ENCODE measurements at places on chromosomes 2 and 18. TPM values are rescaled to one million over a fixed set of nuclear protein-coding genes. Genes with fewer than 3 reads are reported as not detected.

MEP1B gene
- total RNA-seq = not detected

GRCh38 chr2:19349911-19350677, 8.3 kb downstream of the OSR1 start:
- DNase-seq = peak; percentile 36

- DNase-seq = no peak
Observed at GRCh38 chr2:121030523-121030922, 254.5 kb downstream of the TFCP2L1 start.

DNA sequence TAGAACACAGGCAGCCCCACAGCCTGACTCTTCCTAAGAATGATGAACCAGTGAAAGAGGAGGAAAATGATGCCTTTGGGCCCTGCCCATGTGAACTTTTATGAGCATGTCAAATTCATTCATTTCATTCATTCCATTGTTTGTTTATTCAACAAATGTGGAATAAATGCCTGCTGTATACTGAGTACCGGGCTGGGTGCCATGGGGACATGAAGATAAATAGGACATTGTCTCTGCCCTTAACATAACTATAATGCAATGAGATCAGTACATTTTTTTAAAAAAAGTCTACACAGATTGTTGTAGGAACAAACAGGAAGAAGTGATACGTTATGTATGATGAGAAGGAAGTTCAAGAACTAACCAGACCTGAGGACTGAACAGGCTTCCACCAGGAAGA, 14.7 kb downstream of the MREG start:
- DNase-seq = peak; percentile 16

DNA sequence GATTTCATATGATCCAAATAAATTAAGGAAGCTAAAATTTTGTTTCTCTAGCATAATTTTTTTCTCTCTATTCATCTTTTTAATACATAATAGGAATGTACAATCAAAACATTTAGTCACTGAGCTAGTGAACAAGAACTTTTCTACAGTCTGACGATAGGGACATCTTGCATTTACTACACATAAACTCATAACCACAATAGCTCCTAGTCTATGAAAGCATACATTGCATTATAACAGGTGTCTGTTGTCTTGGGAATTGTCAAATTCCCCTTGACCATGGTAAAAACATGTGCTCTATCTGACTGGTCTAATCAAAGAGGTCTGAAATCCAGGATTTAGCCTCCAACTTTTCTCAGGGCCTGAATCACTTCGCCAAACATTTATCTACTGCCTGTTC, 144.8 kb downstream of the FAM124B start:
- no peak for DNase-seq

GRCh38 chr2:235868224-235868623, 300.0 kb downstream of the GBX2 start:
- no peak for DNase-seq

DNA sequence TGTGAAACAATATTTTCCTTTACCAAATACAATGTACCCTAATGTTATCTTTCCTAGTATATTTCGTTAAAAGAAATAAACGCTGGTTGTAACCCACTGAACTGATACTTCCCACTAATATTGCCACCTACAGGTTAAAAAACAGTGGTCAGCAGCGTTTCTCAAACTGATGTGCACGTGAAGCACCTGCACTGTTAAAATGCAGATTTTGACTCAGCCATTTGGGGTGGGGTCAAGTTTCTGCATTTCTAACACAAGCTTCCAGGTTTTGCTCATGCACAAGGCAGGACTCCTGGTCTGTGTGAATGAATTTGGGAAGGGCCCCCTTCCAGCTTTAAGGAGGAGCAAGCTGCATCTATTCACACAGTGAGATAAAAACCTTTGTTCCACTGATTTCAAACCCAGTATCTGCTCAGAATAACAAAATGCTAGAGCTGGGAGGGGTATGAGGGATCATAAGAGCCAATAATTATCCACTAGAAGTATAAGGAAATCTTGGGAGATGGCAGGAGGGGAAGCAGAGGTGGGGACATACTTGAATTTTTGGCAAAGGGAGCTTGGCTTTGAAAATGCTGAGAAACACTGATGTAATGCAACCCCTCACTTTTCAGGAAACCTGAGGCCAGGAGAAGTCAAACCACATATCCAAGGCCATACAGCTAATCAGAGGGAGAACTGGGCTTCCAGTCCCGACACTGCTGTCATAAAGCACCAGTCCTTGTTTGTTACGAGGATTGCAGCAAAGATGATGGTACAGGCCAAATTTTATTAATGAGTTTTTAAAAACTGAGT, 116.2 kb downstream of the RBMS1 start:
- DNase-seq = peak; percentile 66

GRCh38 chr2:23114299-23114698, 270.7 kb upstream of the KLHL29 start:
- DNase-seq = no peak

DNA sequence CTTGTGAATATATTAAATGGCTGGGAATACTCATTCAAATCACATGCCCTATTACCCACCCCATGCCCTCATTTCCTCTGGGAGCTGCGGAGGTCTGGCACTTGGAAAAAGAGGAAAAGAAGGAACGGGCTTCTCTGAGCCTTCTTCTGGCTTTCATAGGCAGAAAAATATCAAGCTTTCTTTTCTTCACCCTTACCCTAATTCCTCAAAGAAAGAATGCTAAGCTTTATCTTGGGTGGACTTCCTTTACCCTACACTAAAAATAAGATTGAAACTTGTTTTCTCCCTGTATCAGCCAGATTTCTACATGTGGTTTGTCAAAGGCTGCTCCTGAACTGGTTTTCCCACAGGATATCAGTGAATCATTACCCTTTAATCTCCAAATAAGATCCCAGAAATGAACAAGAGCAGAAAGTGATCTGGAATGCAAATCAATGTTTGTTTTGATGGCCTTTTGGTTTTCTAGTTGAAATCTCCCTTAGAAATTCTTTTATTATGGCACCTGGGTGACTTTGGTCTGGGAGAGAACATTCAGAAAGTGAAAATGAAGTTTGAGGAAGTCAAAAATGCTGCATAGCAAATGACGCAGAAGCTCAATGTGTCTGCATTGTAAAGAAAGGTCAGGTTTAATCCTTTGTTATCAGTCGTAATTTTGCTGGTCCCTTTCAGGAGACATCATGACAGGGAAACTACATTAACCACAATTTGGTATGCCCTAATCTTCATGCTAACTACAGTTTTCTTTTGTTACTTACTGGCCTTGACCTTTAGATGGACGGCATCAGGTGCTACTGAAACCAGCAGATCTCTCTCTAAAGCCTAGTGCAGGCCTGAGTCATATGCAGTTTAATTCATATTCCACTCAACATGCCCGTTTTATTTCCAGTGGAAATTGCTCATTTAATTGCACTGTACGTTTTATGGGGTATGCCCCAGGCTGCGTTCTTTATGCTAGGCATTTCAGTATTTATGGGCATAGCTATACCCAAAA, 46.6 kb upstream of the HNRNPA3 start:
- DNase-seq = peak; percentile 66

TXNDC2 gene
- total RNA-seq = not detected

GRCh38 chr2:73088703-73089102, 17.2 kb upstream of the SFXN5 start:
- DNase-seq = no peak

DNA sequence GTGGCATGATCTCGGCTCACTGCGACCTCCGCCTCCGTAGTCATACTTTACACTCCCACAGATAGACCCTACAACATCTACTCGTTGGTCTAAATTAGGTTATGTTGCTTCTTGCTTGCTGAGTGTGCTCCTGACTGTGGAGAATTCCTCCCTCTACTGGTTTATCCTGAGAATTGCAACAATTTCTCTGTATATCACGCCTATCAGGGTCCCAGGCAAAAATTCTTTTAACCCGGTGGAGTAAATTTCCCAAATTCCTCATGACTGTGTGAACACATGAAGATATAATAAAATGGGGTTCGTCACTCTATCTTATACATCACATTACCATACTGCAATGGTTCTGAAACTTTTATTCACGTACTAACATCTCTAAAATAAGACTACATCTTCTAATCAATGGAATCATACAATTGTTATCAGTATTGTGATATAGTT, 156.7 kb downstream of the EVA1A start:
- peak; percentile 67 for DNase-seq

GRCh38 chr2:236790963-236791362, 221.3 kb downstream of the ACKR3 start:
- no peak for DNase-seq

Data from lung microvascular endothelial cell (primary cell).